ENCODE measurements at places on chromosomes 4 and X.

DNA sequence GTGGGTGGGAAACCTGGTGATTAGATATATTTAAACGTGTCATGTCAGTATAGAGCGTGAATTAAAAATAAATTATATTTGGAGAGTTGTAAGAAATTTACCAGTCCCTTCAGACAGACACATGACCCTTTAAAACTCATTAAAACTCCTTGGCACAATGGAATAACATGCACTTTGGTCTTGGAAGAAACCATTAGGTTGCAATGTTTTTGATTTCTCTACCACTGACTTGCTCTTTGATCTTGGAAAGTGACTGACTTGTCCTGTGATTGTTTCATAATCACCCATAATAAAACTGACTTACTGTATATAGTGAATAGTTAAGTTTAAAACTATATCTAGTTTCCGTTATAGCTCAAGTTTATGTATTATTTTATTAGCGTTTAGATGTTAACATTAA lies 35.8 kb downstream of the FHL1 start:
- no peak overlapping the region for H3K27ac ChIP-seq
- no peak for DNase-seq
- H3K27me3 ChIP-seq, result no peaks in the 10 kb centered on the region
- H3K36me3 ChIP-seq, result no peaks in the 10 kb centered on the region
- no peak overlapping the region for H3K4me3 ChIP-seq
- peaks cover 6% of the 10 kb centered on the region for H3K4me1 ChIP-seq

- H3K4me3 ChIP-seq, result no peak overlapping the region
- H3K4me1 ChIP-seq, result no peaks in the 10 kb centered on the region
- no peaks in the 10 kb centered on the region for H3K36me3 ChIP-seq
- H3K27me3 ChIP-seq, result no peaks in the 10 kb centered on the region
- no peak for DNase-seq
These were observed 125.4 kb upstream of the DMD start for GRCh38 chrX:33336783-33337182.

DNA sequence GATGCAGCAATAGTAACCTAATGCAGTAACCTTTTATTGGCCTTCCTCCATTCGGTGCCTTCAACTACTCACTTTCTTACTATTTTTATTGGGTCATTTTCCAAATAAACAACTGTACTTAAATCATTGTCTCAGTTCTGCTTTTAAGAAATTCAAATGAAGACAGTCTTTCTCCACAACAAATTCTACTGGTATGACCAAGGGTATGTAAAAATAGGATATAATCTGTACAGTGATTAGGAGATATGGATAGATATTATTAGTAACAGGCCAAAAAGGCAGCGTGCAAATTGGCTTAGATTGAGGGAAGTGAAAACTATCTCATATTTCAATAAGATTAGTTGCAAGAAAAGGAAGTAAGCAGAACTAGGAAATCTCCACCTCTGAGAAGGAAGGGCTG lies 177.4 kb upstream of the PPP1R2C start:
- H3K27me3 ChIP-seq, result no peaks in the 10 kb centered on the region
- DNase-seq, result no peak
- H3K4me1 ChIP-seq, result peaks cover 23% of the 10 kb centered on the region
- H3K27ac ChIP-seq, result no peak overlapping the region

DNA sequence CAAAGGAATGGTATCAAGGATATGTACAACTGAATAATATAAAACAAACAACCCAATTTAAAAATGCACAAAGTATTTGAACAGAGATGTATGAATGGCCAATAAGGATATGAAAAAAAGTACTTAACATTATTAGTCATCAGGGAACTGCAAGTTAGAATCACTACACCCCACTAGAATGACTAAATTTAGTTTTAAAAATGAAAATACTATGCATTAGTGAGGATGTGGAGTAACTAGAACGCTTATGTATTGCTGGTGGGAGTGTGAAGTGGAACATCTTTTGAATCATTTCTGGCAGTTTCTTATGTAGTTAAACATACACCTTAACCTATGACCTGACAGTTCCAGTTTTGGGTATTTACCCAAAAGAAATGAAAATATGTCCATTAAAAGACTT lies 13.0 kb upstream of the SLC16A2 start:
- no peak for DNase-seq
- H3K4me3 ChIP-seq, result no peak overlapping the region
- H3K27me3 ChIP-seq, result no peaks in the 10 kb centered on the region
- no peaks in the 10 kb centered on the region for H3K4me1 ChIP-seq
- no peak overlapping the region for H3K27ac ChIP-seq

- no peaks in the 10 kb centered on the region for H3K36me3 ChIP-seq
- H3K4me3 ChIP-seq, result no peak overlapping the region
- no peaks in the 10 kb centered on the region for H3K4me1 ChIP-seq
- H3K27me3 ChIP-seq, result no peaks in the 10 kb centered on the region
- DNase-seq, result no peak
These were observed 38.2 kb downstream of the ZBTB49 start for GRCh38 chr4:4328206-4328605.

- H3K4me1 ChIP-seq, result no peaks in the 10 kb centered on the region
- H3K4me3 ChIP-seq, result no peak overlapping the region
- H3K36me3 ChIP-seq, result no peaks in the 10 kb centered on the region
- H3K27ac ChIP-seq, result no peak overlapping the region
- DNase-seq, result no peak
These were observed 86.2 kb downstream of the FHDC1 start for GRCh38 chr4:153022241-153022715.

- DNase-seq, result no peak
- no peak overlapping the region for H3K4me3 ChIP-seq
- no peaks in the 10 kb centered on the region for H3K27me3 ChIP-seq
- no peaks in the 10 kb centered on the region for H3K36me3 ChIP-seq
- no peak overlapping the region for H3K27ac ChIP-seq
These were observed 104.5 kb downstream of the AMELX start for GRCh38 chrX:11397680-11398079.

- no peaks in the 10 kb centered on the region for H3K36me3 ChIP-seq
- DNase-seq, result no peak
- peaks cover 3% of the 10 kb centered on the region for H3K27me3 ChIP-seq
- no peak overlapping the region for H3K27ac ChIP-seq
- H3K4me3 ChIP-seq, result no peak overlapping the region
These were observed 67.4 kb downstream of the APBB2 start for GRCh38 chr4:41146716-41147506.

GRCh38 chr4:174209341-174209740 lies 74.1 kb downstream of the FBXO8 start:
- no peak overlapping the region for H3K4me3 ChIP-seq
- no peak overlapping the region for H3K27ac ChIP-seq
- peaks cover 20% of the 10 kb centered on the region for H3K4me1 ChIP-seq
- H3K36me3 ChIP-seq, result no peaks in the 10 kb centered on the region
- no peak for DNase-seq

DNA sequence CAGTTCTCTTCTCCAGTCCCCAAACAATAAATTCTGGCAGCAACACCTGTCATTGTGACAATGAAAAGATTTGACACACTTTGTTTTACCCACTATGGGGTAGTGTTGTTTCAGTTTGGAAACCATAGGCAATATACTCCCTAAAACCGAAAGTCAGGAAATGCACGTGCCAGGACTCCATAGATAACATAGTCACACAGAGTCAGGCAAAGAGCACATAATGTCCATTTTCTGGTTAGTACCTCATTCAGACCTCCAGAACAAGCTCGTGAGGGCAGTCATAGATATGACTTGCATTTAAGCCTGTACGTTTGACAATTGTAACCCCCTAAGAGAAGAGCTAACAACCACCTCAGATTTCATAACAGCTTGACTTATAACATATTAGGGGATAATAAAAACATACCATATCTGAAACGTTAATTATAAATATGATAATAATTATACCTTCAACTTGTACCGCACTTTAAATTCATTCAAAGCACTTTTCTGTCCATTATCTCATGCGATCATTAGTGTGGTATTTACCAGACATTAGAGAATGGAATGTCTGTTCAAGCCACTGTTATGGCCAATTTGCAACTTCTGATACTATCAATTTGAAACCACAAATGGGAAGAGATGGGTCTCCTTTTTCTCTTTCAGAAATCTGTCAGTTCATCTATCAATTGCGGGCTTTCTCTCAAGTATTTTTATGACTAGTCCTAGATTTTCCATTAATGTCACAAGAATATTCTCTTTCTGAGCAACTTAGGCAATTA lies 147.4 kb downstream of the LDB2 start:
- H3K36me3 ChIP-seq, result no peaks in the 10 kb centered on the region
- no peaks in the 10 kb centered on the region for H3K4me1 ChIP-seq
- no peaks in the 10 kb centered on the region for H3K27me3 ChIP-seq
- H3K27ac ChIP-seq, result no peak overlapping the region
- no peak overlapping the region for H3K4me3 ChIP-seq
- DNase-seq, result no peak

DNA sequence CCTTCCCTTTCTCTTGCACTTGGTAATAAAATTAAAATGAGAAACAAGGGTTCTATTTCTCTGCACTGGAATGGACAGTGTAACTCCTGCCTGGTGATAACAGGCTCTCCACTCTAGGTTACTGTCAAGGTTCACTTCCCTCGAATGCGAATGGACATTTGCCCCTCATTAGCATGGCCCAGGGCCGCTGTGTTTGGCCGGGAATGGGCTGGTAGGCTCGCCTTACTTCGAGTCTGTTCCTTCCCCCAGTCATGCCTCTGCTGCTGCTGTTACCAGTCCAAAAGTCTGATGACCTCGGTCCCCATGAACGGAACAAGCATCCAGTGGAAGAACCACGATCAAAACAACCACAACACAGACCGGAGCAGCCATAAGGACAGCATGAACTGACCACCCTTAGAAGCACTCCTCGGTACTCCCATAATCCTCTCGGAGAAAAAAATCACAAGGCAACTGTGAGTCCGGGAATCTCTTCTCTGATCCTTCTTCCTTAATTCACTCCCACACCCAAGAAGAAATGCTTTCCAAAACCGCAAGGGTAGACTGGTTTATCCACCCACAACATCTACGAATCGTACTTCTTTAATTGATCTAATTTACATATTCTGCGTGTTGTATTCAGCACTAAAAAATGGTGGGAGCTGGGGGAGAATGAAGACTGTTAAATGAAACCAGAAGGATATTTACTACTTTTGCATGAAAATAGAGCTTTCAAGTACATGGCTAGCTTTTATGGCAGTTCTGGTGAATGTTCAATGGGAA lies 61.5 kb downstream of the EDNRA start:
- no peak for DNase-seq
- no peaks in the 10 kb centered on the region for H3K36me3 ChIP-seq
- no peak overlapping the region for H3K27ac ChIP-seq
- H3K4me1 ChIP-seq, result no peaks in the 10 kb centered on the region
- peaks cover 6% of the 10 kb centered on the region for H3K27me3 ChIP-seq

DNA sequence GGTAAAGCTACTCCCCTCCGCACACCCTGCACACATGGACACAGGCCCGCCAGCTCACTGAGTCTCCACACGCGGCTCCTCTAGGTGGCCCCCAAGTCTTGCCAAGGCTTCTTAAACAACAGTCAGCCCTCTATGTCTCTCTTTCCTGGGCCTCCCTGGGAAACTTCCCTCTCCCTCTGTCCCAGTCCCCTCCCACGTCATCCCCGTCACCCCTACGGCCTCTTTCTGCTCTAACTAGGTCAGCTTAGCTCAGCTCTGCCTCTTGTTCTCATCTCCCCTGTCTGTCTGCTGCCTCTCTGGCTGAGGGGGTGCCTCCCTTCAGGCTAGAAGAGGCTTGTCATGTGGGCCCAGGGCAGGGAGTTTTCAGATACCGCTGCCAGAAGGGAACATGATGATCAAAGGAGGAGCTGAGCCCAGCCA lies 38.8 kb downstream of the SEPTIN6 start:
- H3K36me3 ChIP-seq, result peaks cover 56% of the 10 kb centered on the region
- H3K4me1 ChIP-seq, result peaks cover 31% of the 10 kb centered on the region
- DNase-seq, result no peak
- H3K27ac ChIP-seq, result peak overlapping the region; percentile 58
- no peaks in the 10 kb centered on the region for H3K27me3 ChIP-seq

DNA sequence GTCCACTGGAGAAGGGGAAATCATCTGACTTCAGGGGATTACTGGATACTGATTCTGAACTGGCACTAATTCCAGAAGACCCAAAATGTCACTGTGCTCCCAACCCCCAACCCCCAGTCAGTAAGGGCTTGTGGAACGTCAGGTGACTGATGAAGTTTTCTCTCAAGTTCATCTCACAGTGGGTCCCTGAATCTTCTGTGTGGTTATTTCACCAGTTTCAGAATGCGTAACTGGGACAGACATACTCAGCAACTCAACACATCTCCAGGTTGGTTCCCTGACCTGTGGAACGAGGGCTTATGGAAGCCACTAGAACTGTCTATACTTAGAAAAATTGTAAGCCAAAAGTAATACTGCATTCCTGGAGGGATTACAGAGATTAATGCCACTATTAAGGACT lies 45.3 kb downstream of the DDX60L start:
- peaks cover 72% of the 10 kb centered on the region for H3K36me3 ChIP-seq
- no peak overlapping the region for H3K27ac ChIP-seq
- no peaks in the 10 kb centered on the region for H3K27me3 ChIP-seq
- no peak overlapping the region for H3K4me3 ChIP-seq
- no peak for DNase-seq

GRCh38 chr4:153780221-153780620 lies 8.7 kb downstream of the SFRP2 start:
- no peak overlapping the region for H3K27ac ChIP-seq
- peaks cover 52% of the 10 kb centered on the region for H3K27me3 ChIP-seq
- no peaks in the 10 kb centered on the region for H3K4me1 ChIP-seq
- H3K36me3 ChIP-seq, result no peaks in the 10 kb centered on the region

- H3K4me3 ChIP-seq, result no peak overlapping the region
- DNase-seq, result no peak
- no peaks in the 10 kb centered on the region for H3K4me1 ChIP-seq
- H3K27me3 ChIP-seq, result peaks cover 17% of the 10 kb centered on the region
These were observed 21.9 kb downstream of the FHIP1A start for GRCh38 chr4:151430740-151431457.

DNA sequence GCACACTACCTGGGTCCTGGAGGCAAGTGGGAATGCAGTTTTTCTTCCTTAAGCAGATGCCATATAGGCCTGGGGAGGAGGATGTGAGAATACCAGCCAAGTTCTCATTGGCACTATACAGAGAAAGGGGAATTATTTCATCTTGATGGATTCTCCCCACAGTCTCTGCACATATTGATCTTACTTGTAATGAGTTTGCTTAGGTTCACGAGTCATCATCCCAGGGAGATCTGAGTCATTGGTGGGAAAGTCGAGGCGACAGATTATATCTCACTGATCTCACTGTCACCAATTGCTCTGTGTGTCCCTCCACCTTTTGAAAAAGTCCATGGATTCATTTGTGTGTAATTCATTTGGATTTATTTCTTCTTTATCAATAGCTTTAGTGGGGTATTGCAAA lies 156.8 kb downstream of the AR start:
- no peaks in the 10 kb centered on the region for H3K27me3 ChIP-seq
- H3K36me3 ChIP-seq, result no peaks in the 10 kb centered on the region
- no peaks in the 10 kb centered on the region for H3K4me1 ChIP-seq
- no peak overlapping the region for H3K4me3 ChIP-seq

DNA sequence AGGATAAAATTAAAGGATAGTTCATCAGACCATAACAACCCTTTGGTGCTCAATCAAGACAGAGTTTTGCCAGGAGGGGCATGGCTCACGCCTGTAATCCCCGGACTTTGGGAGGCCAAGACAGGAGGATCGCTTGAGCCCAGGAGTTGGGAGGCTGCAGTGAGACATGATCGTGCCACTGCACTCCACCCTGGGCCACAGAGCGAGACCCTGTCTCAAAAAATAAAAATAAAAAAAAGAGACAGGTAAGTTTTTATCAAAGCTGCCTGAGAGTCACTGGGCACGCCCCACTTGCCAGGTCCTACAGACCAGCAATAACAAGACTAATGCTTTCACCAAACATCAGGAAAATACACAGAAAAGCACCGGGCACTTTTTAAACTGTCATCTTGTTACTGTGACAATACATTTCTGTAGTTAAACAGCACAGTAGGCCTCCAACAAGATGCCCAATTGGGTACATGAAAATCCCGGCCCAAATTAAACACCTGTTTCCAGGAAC lies 765 bp downstream of the CFAP97 start:
- H3K36me3 ChIP-seq, result peaks cover 7% of the 10 kb centered on the region
- H3K27ac ChIP-seq, result peak overlapping the region; percentile 96
- H3K27me3 ChIP-seq, result no peaks in the 10 kb centered on the region
- peak; percentile 24 for DNase-seq
- peaks cover 31% of the 10 kb centered on the region for H3K4me1 ChIP-seq
- H3K4me3 ChIP-seq, result peak overlapping the region; percentile 91

Measured in activated CD8-positive, alpha-beta T cell treated with anti-CD3 and anti-CD28 coated beads, Interleukin-2, amount 10 ng/mL, durations not matched to agents 7 days and 5 days (primary cell).